Activated naive CD4-positive, alpha-beta T cell treated with Interleukin-2 at 50 U/mL for 16 hours (primary cell): ENCODE measurements at places on chromosomes 13 and 19.

- no peak for DNase-seq
These were observed 111.5 kb downstream of the DNAJC15 start for GRCh38 chr13:43134868-43135267.

GRCh38 chr19:35844482-35845214 is 7.7 kb downstream of the NPHS1 start:
- no peak for DNase-seq

GRCh38 chr19:5987077-5987818 is 9.3 kb upstream of the RANBP3 start:
- DNase-seq = peak; percentile 74

GRCh38 chr13:106381091-106381490 is 154.4 kb downstream of the EFNB2 start:
- DNase-seq = no peak

- peak; percentile 45 for DNase-seq
These were observed 51.1 kb upstream of the ZNRF4 start for GRCh38 chr19:5403968-5404640.

- DNase-seq = peak; percentile 47
These were observed 359.6 kb downstream of the FOXO1 start for GRCh38 chr13:40306817-40307216.

GRCh38 chr19:17557466-17557865 is 2.0 kb downstream of the COLGALT1 start:
- no peak for DNase-seq

DNA sequence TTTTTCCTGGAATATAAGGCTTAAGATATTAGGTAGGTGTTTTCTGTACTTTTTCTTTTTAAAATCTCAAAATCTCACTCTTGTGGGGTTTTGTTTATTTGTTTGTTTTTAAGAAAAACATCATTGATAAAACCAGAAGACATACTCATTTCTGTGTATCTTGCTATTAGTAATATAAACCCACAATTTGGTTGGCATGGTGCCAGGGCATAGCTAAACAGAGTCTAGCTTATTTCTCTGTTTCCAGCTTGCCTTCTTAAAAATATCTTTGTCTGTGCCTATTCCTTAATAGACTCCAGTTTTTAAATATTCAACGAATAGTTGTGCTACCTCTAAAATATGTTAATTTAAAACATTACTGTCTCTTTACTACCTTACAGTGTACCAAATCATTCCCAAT is 1121.9 kb upstream of the PCDH20 start:
- DNase-seq = no peak

GRCh38 chr13:71171740-71172139 is 695.3 kb downstream of the DACH1 start:
- no peak for DNase-seq

DNA sequence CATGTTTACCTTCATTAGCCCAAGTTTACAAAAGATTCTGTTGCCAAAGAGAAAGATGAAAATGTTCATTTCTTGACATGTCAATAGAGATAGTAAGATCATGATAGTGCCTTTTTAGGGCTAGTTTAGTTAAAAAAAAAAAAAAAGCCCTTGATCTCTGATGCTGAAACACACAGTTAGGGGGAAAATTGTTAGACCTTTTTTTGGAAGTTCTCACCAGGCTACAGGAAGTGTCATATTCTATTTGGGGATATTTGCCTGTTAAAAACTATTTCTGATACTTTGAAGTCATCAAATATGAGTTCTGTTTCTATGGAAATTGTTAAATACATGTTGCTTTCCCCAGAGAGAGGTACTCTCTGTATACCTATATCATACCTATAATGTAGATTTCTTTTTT is 21.6 kb downstream of the SLAIN1 start:
- DNase-seq = no peak

- DNase-seq = no peak
These were observed 11.0 kb upstream of the CCL25 start for GRCh38 chr19:8041531-8041931.

DNA sequence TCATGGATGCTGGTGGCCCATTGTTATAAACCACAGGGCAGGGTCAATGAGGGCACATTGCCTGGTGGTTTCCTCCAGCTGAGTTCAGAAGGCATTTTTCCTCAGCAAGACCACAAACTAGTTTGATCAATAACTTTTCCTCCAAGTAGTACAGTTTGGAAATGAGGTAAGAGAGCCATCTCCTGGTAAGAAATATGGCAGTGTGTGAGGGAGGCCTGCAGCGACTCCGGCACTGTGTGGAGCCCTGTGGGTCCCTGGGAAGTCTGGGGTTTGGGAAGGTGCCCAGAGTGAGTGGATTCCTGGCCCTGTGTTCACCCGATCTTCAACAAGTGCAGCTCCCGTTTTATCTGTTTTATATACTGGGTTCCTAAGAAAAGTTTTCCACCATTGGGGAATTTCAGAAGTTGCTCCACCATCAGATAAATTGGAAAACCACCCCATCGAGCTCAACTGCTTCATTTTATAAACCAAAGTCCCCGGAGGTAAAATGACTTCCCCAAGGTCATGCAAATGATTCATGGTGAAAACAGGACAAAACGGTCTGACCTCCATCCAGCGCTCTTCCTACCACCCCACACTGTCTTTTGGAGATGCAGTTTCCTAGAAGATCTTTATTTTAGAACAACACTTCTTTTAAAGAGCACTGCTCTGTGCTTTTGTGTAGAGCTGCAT is 148.4 kb downstream of the KATNAL1 start:
- no peak for DNase-seq

DNA sequence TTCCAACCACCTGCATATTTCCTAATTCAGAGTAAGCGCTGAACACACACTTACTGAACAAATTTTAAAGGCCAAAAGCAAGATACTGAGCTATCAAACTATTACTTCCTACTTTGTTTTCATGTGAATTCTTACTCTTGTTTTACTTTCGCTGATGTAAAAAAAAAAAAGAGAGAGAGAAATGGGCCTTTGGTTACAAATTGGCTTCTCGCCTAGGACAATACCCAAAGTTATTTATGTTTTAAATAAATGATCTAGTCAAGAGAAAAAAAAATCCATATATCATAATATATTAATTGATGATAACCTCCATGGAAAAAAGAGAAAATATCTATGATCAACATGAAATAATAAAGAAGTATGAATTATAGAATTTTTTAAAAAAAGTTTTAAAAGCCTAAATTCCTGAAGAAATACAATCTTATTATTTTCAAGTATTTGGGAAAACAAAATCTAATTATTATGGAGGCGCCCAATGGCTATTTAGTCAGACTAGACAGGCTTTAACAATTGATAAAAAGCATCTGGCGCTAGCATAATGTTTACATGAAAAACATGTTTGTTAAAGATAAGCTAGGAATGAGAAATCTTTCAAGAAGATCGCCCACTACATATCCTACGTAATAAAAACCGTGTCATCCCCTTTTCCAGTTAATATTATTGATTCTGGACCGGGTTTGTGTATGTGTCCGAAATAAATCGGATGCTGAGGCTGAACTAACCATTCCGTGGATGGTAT is 9.0 kb downstream of the COL4A1 start:
- DNase-seq = no peak

GRCh38 chr19:56667311-56667870 is 4.2 kb downstream of the ZNF835 start:
- no peak for DNase-seq

DNA sequence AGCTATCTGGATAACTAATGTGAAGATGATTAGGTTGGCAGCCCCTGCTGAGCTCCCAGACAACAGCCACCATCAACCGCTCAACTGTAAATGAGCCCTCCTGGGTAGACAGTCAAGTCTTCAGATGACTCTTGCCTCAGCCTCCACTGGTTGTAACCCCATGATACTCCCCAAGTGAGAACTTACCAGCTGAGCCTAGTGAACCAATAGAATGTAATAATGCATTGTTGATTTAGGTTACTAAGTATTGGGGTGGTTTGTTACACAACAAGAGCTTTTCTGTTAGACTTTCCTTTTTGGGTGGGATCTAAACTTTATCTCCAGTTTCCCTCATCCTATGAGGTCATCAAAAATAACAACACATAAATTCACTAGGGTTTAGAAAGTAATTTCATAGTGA is 69.4 kb downstream of the CYSLTR2 start:
- DNase-seq = no peak

DNA sequence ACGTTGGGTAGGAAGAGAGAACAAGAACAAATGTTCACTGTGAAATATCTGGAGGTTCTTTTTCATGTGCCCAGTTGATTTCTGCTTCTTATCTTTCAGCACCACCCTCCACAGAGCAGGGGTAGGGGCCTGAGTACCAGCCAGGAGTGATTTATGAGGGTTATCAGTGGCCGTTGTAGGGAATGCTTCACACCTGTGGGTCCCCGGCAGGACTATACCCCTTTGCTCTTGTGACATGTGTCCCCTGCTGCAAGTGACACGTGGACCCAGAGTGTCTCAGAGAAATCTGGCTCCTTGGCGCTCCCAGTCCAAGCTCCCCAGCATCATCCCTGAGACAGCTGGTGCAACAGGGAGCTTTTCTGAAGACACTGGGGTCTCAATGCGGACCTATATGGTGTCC is 29.7 kb downstream of the SIAH3 start:
- no peak for DNase-seq

DNA sequence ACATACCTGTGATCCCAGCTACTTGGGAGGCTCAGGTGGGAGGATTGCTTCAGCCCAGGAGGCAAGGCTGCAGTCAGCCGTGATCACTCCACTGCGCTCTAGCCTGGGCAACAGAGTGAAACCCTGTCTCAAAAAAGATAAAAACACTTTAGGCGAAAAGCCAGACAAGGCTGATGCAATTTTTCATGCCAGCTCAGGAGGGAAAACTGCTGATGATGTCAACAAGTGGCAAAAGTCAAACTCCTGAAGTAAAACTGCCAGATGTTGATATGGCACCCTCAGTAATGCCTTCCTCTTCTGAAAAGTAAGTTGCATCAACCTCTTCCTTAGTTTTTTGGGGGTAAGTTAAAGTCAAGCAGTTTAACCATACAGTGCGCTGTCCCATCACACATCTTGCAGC is 15.6 kb downstream of the ZNF599 start:
- DNase-seq = no peak

- DNase-seq = no peak
These were observed 3.0 kb downstream of the KDM4B start for GRCh38 chr19:4971816-4972495.

- DNase-seq = no peak
These were observed 10.8 kb upstream of the CCNA1 start for GRCh38 chr13:36421447-36421846.

GRCh38 chr13:91249861-91250260 is 97.6 kb upstream of the MIR17HG start:
- DNase-seq = no peak

DNA sequence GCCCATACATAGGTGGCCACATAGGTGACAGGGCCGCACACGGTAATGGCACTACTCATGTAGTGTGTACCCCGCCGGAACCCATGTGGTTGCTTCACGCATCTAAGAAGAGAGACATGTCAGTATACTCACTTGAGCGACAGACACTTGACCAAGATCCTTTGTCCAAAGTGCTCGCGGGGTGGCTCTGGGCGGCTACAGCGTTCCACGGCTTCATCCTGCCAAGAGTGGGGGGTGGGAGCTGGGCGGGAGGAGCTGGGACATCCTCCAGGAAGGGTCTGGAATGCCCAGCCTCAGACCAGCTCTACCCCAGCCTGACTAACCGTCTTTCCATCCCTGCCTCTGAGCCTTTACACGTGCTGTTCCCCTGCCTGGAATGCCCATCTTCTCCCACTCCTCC is 8.5 kb downstream of the ANGPTL8 start:
- no peak for DNase-seq

GRCh38 chr19:43362179-43362578 is 8.7 kb downstream of the CD177 start:
- DNase-seq = no peak

DNA sequence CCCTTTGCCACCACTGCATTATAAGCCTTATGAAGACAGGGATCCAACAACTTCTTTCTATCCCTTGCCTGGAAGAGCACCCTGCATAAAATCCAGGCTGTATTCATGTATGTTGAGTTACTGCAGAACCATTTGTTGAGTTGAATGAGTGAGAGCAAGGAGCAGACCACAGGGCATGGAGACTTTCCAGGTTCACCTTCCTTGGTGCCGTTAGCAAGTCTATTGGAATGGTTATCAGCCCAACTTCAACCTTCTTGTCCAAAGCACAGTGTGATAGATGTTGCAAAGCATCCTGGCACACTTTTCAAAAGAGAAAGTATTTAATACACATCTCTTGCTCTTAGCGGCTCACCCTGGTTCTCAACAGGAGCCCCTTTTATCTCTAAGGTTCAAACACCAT is 100.9 kb upstream of the CLDN10 start:
- DNase-seq = no peak

DNA sequence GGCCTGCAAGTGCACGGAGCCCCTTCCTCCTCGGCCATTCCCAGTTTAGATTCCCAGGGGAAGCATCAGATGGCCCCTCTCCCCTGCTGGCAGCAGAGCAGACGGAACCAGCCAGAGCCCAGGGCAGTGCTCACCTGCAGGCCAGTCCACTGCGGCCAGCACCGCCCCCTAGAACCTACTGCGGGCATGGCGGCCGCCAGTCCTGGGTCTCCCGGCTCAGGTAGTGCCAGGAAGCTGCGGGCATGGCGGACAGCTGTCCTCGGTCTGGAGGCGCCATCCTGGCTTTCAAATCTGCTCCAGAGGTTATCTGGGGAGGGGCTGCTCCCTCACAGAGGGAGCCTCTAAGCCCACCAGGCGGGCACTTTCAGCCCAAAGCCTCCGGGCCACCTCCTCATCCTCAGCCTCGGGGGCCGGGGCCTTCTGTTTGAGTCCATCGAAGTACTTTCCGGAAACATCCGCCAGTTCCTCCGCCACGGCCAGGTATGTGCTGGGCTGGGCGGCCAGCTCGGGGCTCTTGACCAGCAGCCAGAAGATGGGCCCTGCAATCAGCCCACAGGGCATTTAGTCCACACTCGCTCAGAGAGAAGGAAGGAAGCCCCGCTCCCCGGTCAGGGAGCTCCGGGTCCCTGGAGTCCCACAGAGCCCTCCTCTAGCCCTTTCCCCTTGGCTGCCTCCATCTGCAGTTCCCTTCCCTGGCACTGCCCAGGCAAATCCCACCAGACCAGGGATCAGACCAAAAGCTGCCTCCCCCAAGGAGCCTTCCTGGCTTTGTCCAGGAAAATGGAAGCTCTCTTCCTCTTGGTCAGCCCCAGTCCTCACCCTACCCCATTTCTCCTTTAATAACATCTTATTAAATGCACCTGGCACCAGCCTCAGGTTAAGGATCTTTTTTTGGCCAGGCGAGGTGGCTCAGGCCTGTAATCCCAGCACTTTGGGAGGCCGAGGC is 7.0 kb upstream of the GP6 start:
- DNase-seq = no peak

DNA sequence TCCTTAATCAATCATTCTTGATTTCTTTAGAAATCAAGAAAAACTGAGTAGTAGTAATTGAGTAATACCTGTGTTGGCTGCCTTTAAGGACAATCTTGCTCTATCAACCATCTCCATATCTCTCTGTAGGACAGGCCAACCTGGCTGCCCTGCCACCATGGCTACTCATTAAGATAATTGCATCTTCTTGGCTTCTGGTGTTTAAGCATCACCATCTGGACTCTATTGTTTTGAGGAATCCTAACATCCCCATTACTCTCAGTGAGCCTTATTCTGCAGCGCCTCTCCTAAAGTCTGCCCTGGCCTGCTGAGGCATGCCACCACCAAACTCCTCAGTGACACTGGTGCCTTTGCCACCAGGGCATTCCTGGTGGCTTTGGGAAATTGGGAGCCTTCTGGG is 442.6 kb upstream of the ZNF507 start:
- no peak for DNase-seq
